Activated CD8-positive, alpha-beta memory T cell treated with anti-CD3 and anti-CD28 coated beads, Interleukin-2, amount 50 U/mL, for 4 hours (primary cell): ENCODE measurements at places on chromosomes 7 and 10.

DNA sequence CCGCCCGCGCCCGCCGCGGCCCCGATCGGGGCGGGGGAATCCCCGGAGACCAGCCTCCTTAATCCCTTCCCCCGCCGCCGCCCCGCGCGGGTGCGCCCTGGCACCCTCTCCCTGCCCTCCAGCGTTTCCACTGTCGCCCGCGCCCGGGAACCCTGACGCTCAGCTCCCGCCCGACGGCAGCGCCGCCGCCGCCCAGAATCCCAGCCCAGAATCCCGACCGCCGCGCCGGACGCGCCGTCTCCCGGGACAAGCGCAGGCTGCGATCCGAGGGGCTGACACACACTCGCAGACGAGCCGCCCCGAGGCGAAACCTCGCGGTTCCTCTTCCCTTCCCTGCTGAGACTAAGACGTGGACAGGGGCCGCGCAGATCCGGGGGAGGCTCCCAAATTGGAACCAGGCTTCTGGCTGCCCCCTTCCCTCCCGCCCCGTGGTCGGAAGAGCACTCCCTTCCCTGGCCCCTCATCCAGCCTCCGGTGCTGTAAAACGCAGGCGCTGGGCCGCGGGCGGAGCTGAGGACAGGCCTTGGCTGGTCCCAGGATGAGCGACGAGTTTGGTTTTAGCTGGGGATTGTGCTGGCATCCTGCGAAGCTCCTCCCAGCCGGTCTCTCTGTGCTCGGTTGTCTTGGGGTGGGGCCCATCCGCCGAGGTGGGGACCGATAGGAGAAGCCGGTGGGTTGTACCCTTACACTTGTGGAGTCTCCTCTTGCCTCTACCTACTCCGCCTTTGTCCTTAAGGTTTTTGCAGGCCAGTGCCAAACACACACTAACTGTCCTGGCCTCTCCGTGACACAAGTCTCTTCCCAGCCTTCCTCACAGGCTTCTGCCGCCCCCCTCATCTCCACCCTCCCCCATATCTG, 1.1 kb downstream of the MARVELD1 start:
- DNase-seq = peak; percentile 20

GRCh38 chr10:13696071-13696470, 109.3 kb downstream of the PRPF18 start:
- DNase-seq = no peak

DNA sequence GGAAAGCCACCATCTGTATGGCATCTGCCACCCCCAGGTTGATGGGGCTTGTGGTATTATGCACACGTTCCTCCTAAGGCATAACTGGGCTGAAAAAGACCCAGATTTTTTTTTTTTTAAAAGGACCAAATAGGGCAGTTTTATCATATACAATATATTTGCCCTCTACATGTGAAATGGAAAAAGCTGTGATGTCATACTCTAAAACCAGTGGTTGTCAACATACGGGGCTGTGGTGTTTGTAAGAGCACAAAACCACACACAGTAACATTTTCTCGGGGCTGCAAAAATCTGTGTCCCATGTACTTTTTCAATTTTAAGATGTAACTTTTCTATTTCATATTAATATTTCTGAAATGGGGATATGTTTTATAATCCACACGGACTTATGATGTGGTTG, 34.9 kb downstream of the FAM171A1 start:
- DNase-seq = no peak

DNA sequence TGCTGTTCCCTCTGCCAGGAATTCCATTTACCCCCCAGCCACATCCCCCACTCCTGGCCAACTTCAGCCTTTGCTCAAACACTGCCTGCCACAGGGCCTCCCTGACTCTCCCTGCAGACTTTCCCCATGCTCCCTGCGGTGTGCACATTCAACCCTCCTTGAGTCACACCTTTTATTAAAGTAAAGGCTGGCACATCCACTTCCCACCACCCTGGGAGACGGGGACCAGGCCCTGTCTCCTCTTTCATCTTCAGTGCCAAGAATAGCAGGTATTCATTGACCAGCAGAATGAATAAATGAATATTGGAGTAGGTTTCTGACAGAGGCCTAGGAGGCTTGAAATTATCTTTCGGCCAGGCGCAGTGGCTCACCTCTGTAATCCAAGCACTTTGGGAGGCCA, 91.4 kb downstream of the GRK5 start:
- DNase-seq = no peak

DNA sequence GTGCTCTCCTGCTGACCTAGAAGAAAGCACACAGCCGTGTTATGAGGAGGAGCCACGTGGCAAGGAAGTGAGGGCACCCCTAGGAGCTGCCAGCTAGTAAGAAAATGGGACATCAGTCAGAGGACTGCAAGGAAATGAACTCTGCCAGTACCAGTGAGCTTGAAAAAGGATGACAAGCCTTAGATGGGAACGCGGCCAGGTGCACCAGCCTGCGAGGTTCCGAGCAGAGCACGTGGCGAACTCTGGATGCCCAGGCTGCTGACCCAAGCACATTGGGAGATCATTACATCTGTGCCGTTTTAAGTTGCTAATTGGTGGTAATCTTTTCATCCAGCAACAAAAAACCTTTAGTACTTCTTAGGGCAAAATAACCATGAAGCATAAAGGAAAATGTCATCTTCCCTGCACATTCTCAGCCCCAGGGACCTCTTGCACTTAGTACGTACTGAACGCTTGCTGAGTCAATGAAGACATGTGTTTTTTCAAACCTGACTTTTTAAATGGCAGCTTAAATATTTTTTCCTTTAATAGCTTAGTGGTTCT, 69.4 kb downstream of the AMZ1 start:
- DNase-seq = no peak

DNA sequence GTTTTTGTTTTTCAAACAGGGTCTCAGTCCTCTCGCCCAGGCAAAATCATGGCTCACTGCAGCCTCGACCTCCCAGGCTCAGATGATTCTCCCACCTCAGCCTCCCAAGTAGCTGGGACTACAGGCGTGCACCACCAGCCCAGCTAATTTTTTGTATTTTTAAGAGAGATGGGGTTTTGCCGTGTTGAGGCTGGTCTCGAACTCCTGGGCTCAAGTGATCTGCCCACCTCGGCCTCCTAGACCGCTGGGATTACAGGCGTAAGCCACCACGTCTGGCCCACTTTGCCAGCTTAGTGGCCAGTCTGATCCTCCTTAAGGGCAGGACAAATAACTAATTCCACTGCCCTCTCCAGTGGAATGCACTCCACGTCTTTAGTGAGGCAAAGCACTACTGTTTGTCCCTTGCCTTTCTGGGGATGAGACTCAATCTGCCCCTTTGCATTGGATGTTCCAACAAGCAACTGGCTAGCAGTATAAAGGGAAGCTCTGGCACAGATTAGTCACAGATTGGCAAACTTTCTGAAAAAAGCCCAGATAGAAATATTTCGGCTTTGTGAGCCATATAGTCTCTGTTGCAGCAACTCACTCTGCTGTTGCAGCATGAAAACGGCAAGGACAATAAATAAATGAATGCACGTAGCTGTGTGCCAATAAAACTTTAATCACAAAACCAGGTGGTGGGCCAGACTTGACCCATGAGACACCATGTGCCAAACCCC, 143.8 kb upstream of the RHEB start:
- no peak for DNase-seq

- no peak for DNase-seq
Observed at GRCh38 chr10:30821261-30821993, 191.9 kb upstream of the LYZL2 start.

- no peak for DNase-seq
Observed at GRCh38 chr7:70288781-70289456, 690.6 kb downstream of the AUTS2 start.

DNA sequence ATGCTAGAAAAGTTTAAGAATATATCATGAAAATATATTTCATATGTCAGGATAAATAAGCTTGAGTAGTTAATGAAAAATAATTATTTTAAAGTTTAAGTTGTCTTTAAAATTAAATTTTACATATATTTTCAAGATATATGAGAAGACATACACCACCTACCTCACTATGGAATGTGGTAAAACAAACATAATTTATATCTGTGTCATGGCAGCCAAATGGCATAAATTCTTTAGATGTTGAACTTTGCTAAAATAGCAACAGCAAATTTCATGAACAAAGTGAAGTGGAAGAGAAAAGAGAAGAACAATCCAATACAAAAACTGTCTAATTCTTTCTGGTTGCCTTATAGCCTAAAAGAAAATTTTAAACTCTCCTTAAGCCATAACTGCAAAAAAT, 39.6 kb upstream of the SLC16A12 start:
- no peak for DNase-seq

DNA sequence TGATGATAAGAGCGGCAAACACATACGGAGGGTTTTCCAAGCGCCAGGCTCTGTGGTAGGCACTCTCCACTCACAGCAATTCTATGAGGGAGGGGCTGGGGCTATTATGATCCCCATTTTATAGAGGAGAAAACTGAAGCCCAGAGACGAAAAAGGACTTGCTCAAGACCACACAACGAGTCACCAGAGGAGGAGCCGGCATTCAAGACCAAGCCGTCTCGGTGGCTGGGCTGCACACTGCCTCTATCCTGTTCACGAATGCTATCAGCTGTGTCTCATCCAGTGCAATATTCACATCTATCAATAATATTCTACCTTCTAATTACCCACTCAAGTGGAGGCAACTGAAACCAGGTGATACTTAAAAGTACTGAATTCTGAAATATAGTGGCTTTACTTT, 67.8 kb upstream of the NMT2 start:
- no peak for DNase-seq

DNA sequence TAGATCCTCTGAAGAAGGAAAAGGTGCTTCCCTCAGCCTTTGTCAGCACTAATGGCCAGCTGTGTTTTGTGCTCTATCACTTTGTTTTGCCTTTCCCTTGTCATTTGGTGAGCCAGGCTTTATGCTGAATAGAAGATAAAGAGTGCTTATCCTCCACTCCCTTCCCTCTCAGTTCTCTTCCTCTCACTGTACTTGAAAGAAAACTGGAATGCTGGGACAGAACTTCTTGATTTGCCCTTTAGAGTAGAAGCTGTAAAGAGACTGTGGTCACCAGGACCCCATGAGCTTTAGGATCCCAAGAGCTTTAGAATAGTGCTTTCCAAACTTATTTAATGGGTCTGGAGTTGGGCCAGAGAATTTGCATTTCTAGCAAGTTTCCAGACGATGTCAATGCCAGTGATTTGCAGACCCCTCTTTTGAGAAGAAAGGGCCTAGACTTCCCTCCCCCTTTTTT, 81.4 kb downstream of the LRRC4 start:
- no peak for DNase-seq

GRCh38 chr10:72800000-72800740, 93.4 kb upstream of the OIT3 start:
- DNase-seq = no peak

- DNase-seq = no peak
Observed at GRCh38 chr10:60729106-60729505, 49.2 kb upstream of the CDK1 start.

DNA sequence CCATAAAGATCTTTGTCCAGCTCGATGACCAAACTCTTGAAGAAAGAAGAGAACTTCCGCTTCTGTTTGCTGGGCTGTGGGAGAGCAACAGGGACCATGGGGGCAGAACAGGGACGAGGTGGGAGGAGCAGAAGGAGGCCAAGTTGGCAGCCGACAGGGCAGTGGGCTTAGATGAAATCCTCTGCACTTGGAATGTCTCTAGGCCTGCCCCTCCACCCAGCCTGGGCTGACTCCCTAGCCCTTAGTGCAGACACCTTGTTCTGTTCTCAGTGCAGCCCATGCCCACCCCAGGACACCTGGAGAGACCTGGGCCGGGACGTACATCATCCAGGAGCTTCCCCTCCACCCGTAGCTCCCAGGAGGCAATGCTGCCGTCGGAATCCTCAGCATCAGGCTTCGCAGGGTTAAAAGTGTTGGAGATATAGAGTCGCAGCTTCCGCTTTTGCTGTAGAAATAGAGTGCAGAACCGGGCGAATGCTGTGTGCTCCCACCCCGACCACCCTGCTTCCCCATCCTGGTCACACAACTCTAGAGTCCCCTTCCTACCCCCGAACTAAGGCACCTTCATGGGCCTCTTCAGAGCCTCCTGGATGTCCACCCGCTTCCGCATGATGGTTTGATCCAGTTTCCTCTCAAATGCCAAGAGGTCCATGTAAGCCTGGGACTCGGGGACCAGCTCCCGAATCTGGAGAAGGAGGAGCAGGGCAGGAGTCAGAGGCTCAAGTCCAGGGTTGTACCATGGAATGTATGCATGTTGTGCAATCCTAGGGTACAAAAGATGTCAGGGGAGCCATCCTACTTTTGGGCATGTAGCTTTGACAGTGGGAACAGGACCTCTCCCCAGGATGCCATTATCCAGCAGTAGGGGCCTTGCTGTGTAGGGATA, 6.1 kb downstream of the SMARCD3 start:
- DNase-seq = no peak

- DNase-seq = no peak
Observed at GRCh38 chr7:64174941-64175340, 32.1 kb upstream of the ZNF735 start.

DNA sequence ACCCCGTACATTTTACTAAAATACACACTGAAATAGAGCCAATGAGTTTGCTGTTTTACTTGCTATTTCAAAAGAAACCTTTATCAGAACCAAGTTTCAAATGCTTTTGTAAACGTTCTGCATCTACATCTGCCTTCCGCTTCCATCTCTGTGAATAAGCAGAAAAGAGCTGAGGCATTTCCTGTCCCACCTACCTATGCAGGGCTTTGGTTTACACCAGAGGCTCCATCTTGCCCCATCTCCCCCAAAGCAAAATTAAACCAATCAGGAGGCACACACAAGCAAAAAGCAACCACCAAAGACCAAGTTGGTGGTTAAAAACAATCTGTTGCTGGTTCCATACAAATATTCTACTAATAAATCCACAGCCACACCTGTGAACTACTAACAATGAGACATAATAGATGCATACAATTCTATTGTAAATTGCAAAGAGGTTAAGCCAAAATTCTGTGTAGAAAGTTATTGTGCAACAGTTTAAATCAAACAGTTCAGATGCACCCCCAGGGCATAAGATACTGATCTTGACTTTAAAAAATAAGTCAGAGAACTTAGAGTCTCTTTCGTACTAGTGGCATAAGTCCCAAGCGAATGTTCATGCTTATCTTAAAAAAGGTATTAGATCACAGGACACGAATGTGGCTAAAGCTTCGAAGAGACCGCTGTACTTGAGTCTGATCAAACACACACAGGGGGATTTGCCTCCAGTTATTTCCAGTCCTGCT, 83.9 kb downstream of the FGFR2 start:
- DNase-seq = no peak

GRCh38 chr7:96997512-96998032, 7.8 kb upstream of the DLX6 start:
- no peak for DNase-seq
